Occipital lobe (tissue), 3 donors: ENCODE measurements at places on chromosomes 1 and 21. TPM values are rescaled to one million over a fixed set of nuclear protein-coding genes. Genes with fewer than 3 reads are reported as not detected.

- DNase-seq, result no peak
These were observed 3.8 kb upstream of the SLC26A9 start for GRCh38 chr1:205947024-205947423.

GRCh38 chr1:55534565-55535121 lies 319.5 kb upstream of the USP24 start:
- DNase-seq, result no peak

DNA sequence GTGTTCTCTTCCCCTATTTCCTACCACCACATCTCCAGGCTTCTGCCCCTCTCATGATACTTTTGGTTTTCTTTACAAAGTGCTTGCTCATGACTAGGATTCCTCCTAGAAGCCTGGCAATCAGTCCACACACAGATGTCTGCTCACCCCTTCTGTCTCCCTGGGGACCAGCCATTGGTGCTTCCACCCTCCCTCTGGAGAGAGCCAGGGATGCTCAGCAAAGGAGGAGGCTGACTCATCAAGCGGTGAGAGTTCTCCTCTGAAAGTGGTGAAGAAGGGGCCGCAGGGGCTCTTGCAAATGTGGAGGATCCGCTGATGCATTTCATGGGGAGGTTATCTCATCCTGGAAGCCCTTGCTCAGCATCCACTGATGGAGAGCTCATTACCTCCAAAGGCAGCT lies 14.5 kb downstream of the NT5C1A start:
- DNase-seq, result peak; percentile 40

DNA sequence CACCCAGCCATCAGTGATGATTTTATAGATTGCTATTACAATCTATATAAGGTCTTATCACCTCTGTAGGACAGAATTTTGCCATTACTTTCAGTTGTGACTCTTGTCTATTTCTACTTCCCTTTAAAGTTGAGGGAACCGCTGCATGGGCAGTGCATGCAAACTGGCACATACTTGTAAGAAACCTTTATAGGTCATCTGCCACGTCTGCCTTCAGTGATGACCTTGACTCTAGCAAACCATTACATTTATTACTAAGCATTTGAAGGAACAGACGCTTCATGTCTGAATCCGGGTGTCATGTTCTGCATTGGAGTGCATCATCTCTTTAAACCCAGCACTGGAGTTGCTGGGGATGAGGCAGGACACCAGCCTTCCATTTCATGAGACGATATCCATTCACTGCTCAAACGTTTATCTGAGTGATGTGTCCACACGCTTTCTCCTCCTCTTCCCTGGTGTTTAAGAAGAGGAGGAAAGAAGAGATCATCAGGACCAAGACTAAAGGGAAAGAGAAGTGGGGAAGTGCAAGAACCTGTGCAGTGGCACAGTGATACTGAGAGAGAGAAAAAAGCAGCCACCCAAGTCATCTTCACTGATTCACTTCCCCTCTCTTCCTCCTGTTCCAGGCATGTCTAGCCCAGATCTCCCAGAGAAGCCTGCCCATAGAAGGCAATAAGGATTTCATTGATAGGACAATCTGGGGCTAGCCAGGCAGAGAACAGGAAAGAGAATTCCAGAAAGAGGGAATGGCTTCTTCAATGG lies 14.1 kb downstream of the CCSAP start:
- DNase-seq, result no peak

- DNase-seq, result no peak
These were observed 237.8 kb downstream of the TRABD2B start for GRCh38 chr1:47759251-47759935.

DNA sequence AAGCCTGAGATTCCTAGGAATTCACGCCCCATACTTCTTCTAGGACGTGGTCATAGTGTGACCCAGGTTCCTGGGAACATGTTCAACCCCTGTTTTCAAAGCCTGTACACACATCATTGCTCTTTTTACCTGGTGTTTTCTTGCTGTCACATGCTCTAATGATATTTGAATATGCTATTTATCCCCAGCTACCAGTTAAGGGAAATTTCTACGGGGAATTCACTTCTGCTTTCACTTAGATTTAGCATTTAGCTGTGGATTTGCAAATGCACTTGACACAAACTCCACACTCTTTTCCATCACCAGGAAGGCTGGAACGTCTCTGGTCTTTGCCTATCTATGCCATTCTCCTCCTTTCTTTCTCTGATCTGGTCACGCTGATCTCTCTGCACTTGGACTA lies 11.3 kb upstream of the SAMSN1 start:
- DNase-seq, result no peak

DNA sequence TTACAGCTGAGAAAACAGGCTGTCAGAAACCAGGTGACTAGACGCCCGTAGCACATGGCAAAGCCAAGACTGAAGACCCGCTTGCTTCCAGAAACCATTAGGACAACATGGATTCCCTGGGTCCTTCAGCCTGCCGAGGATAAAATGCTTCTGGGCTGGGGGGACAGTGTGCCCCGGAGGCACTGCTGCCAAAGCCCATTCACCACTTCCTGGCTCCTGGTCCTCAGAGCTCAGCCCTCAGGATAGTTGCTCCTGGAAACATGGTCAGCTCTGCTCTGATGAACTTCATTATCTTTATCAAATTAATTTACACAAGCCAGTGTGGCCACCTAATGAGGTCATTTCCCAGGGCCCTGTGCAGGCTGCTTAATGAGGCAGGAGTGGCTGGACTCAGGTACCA lies 41.1 kb upstream of the ACTL8 start:
- DNase-seq, result no peak

DNA sequence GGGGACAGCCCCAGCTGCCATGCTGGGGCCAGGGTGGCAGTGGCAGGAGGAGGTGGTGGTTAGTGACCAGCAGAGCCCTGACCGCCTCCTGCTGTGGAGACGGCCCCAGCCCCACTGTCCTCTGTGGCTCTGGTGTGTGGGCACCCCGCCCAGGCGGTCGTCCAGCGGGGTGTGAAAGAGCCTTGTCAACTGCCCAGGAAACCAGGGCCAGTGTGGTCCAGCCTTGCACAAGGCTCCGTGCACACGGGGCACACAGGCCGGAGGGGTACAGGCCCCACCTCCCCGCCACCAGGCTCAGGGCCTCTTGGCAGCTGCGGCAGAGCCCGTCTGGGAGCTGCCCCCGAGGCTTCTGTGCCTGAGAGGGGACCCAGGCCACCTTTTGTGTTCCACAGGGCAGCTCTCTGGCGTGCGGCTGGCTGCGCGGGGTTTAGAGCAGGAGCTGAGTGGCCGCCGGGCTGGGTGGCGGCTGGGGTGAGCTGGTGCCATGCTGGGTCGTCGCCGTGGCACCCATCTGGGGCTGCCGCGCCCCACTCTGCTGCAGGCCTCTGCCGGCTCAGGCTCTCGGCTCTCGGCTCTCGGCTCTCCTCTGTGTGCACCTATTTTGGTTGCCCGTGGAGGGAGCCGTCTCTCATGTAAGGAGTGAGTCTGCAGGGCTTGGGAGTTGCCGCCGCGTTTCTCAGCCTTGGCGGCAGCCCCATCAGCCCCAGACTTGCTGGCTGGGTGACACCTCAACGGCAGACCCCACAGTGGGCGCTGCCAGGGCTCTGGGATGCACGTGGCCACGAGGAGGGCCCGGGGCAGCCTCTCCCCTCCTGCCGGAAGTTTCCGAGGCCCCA lies 36.1 kb downstream of the SLX9 start:
- no peak for DNase-seq

DNA sequence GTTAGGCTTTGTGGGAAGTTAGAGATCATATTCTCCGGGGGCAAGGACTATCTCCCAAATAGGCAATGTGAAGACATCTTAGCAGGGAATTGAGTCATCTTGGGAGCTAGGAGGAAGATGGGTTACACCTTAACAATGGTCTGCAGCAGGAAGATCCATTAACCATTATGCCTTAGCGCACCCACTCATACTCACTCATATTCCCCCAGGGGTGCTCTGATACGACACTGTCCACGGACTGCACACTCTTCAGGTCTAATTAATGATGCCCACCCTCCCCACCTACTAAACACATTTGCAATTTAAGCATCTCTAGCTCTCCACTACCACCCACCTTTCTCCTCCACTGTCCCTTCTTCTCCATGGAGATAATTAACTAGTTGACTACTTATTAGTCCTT lies 857 bp upstream of the AK5 start:
- no peak for DNase-seq

DNA sequence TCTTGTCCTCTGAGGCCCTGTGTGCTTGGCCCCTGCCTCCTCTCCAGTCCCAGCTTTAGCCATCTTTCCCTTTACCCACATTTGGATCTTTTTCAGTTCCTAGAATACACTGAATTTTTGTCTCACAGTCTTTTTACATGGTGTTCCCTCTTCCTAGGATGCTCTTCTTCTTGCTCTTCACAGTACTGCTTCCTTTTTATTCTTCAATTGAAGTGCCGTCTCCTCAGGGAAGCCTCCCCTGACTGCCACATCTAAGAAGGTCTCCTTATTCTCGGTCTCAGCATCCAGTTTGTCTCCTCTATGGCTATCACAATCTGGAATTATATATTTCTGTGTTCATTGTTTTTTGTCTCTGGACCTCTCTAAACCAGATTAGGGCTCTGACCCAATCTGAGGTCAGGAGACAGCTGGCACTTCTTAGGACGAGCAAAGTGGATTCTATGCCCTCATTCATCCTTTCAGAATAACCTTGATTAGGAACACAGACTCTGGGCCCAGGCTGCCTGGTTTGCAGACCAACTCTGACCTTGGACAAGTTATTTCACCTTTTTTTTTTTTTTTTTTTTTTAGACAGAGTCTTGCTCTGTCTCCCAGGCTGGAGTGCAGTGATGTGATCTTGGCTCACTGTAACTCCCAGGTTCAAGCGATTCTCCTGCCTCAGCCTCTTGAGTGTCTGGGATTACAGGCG lies 3.2 kb upstream of the FGR start:
- DNase-seq, result no peak

- no peak for DNase-seq
These were observed 24.4 kb downstream of the KRTAP10-1 start for GRCh38 chr21:44515359-44516165.

- DNase-seq, result no peak
These were observed 126.6 kb upstream of the CAMK1G start for GRCh38 chr1:209456878-209457277.

DNA sequence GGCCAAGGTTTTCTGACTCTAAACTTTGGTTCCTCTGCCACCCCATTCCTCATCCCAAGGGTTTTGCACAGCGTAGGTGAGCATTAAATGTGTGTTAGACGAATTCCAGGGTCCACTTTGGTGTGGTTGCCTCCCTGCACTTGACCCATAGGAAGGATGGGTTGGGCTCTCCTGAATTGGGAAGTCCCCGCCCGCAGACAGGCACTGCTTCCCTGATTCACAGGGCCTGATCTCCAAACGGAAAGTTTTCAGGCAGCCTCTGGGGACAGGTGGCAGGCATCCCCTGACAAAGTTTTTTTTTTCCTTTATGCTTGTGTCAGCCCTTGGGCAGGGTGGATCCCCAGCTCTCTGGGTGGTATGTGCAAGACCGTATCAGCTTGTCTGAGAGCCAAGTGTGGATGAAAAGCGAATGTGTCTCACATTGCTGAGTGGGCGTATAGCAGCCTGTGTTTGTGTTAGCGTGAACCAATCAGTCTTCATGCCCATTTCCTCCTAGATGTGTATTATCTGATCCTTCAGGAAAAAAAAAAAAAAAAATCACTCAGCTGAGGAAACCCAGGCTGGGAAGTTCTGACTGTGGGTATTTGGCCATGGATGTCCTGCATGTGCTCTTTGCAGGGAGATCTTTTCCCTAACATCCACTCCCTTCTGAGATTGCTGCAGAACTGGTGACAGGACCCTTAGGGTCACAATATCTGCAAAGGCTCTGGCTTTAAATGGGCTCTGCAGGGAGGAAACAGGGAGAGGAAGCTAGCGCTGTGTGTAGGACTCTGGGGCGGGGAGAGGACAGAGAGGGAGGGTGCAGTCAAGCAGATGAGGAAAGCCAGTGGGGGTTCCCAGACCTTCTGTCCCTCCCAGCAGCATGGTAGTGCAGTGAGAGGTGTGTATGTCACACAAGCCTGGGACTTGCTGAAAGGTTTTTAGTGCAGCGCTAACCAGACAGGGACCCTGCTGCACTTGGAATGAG lies 42.2 kb upstream of the TRABD2B start:
- no peak for DNase-seq

- DNase-seq, result no peak
These were observed 5.1 kb upstream of the NT5C1A start for GRCh38 chr1:39676948-39677548.

DNA sequence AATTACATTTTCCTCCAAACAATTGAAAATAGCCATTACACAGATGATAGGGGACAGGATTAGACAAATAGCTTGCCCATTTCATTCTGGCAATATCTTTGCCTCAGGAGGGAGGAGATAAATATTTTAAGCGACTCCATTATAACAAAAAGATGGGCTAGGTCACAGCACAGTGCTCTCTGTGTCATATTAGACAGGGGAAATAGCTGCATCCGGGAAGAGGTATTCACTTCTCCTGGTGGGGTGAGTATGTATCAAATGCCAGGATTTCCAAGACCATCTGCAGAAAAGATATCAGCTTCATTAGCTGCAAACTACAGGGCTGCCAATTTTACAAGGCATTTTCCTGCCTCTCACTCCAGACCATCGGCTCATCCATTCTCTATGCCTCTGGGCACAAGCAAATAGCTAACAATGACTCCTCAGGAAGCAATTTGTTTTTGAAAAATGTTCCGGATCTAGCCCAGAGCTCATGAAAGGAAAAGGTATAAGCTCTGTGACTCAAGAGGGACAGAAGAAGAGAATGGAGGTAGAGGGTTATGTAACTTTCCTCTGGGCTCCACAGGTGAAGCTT lies 41.9 kb upstream of the ANGPTL7 start:
- no peak for DNase-seq

DNA sequence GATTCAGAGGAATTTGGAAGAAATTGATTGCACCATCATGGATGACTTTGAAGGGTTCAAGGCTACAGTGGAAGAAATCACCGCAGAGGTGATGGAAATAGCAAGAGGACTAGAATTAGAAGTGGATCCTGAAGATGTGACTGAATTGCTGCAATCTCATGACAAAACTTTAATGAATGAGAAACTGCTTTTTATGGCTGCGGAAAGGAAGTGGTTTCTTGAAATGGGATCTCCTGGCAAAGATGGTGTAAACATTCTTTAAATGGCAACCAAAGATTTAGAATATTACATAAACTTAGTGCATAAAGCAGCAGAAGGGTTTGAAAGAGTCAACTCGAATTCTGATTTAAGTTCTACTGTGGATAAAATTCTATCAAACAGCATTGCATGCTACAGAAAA lies 698.6 kb downstream of the PLA2G4A start:
- DNase-seq, result no peak

DNA sequence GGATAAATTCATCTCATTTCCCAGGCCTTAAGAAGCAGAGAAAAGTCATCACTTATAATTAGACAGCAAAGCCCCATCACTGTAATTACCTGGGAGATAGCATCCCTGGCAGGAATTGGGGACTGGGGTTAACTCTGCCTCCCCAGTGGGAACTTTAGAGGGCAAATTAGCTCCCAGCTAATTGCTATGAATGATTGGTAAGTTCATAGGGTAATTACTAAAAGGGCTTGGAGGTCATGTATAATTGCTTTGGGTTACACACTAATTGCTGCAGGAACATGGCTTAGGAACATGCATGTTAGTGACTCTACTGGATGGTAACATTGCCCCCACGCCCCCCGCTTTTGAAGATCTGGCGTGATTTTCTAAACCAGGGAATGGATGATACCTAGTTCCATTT lies 64.8 kb downstream of the UBE2T start:
- DNase-seq, result no peak

The RPE65 gene
- 0.16 TPM for total RNA-seq

The PFDN2 gene
- 33.8 TPM for total RNA-seq

The HES3 gene
- total RNA-seq, result not detected

The LBR gene
- total RNA-seq, result 71.6 TPM

The ADGRB2 gene
- total RNA-seq, result 75.0 TPM

The MAP3K21 gene
- total RNA-seq, result 4.1 TPM

The GNAT2 gene
- not detected for total RNA-seq

The CALML6 gene
- not detected for total RNA-seq

The PRR9 gene
- not detected for total RNA-seq

The S100A5 gene
- not detected for total RNA-seq

The LENEP gene
- 2.7 TPM for total RNA-seq

The ATP1A2 gene
- total RNA-seq, result 47.1 TPM
